Stimulated activated CD4-positive, alpha-beta T cell treated with anti-CD3 and anti-CD28 coated beads, Interleukin-1b, Interleukin-23, amount 100 ng/mL, for 1 hour (primary cell): ENCODE measurements at places on chromosomes 5 and 9.

- no peak for DNase-seq
Observed at GRCh38 chr9:108852079-108852478, 3.7 kb downstream of the ACTL7B start.

GRCh38 chr9:37987467-37987981, 81.5 kb downstream of the SHB start:
- no peak for DNase-seq

GRCh38 chr9:70403618-70404025, 10.8 kb downstream of the KLF9 start:
- DNase-seq = no peak

GRCh38 chr5:180535573-180535972, 41.4 kb downstream of the CNOT6 start:
- DNase-seq = no peak

DNA sequence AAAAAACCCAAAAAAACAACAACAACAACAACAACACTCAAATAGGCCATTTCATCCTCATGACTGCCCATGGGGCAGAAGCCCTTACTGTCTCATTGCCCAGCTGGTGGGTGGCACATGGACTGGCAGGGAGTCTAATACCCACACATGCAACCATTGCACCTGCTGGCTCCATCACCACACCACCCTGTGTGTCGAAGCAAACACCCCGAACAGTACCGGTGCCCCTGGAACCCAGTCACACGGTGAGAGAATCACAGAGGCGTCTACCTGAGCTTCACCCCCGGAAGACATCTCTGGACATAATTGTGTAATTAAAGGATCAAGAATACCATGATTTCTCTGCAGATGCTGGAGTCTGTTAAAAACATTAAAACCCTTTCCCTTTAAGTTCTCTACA, 6.5 kb downstream of the PAEP start:
- no peak for DNase-seq

DNA sequence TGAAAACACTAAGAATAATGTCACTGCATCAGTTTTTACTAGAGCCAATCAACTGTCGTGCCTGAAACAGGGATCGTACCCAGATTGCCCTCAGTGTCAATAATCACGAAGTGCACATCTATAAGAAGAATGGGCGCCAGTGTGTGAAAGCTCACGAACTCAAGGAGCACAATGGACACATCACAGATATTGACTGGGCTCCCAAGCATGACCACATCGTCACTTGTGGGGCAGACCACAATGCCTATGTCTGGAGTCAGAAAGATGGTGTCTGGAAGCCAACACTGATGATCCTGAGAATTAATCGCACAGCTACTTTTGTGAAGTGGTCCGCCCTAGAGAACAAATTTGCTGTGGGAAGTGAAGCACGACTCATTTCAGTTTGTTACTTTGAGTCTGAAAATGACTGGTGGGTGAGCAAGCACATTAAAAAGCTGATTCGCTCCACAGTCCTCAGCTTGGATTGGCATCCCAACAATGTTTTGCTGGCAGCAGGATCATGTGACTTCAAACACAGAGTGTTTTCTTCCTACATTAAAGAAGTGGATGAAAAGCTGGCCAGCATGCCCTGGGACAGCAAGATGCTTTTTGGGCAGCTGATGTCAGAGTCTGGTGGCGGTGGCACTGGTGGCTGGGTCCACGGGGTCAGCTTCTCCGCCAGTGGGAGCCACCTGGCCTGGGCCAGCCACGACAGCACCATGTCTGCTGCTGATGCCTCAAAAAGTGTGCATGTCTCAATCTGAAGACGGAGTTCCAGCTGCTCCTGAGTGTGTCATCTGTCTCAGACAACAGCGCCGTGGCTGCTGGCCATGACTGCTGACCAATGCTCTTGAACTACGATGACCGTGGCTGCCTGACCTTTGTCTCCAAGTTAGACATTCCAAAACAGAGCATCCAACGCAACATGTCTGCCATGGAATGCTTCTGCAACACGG, 32.2 kb downstream of the NSA2 start:
- no peak for DNase-seq
